ENCODE measurements at places on chromosomes 5 and 9.
A peak's percentile ranks its signal among the peaks of the same experiment; 100 is the strongest.

- DNase-seq, result no peak
Measured at GRCh38 chr9:129579294-129579693, 41.6 kb downstream of the C9orf50 start.

- no peak for DNase-seq
Measured at GRCh38 chr5:157877821-157878220, 18.9 kb upstream of the CLINT1 start.

- DNase-seq, result no peak
Measured at GRCh38 chr9:98854266-98854665, 46.8 kb downstream of the GALNT12 start.

DNA sequence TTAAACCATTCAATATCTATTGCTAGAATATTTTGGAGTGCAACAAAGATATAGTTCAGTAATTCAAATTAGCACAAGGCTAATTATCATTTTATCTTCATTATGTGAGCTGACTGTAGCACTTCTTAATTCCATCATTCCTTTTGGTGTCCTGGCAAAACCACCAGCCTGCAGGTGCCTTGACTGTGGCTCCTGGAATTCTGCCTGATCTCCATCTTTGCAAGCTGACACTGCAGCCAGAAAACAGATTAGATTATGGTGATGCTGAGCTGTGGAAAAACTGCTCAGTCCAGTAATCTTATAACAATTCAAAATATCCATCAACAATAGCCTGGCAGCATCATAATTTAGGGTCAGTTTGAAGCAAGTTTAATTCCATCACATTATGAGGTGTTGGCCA lies 919.5 kb downstream of the DTWD2 start:
- no peak for DNase-seq

- no peak for DNase-seq
Measured at GRCh38 chr5:68002836-68003235, 212.7 kb upstream of the PIK3R1 start.

DNA sequence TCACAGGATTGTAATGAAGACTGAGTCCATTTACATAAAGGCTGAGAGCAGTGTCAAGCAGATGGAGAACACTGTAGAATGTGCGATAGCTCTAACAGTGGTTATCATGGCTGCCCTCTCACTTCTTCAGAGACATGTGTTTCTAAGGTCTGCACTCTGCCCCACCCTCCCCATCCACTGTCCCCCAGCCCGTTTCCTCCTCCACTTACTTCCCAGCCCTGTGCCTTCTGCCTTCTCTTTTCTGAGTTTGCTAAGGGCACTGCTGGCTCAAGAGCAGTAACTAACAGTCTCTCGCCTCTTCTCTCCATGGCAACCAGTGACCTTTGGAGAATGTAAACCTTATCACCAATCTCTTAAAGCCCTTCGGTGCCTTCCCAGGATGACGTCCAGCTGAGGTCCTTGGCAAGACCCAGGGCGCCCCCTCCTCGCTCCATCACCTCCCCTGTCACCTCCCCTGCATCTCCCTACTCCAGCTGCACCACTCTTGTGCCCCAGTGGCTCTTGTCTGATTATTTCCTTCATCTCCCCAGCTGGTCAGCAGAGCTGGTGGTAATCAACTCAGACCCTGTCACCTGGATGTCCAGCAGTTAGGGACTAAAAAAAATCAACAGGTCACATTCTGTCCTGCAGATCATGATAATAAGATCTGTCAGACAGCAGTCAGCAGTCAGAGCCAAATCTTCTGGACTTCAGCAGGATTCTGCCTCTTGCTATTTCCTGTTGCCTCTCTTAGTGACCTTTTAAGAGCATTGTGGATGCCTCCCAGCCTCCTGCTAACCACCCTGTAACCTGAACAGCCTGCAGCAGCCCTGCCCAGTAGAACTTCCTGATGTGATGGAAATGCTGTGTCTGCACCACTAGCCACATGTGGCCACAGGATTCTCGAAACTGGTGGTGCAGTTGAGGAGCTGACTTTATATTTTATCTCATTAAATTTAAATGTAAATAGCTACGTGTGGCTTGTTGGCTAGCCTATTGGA lies 9.0 kb downstream of the FXN start:
- no peak for DNase-seq

- DNase-seq, result no peak
Measured at GRCh38 chr5:150329038-150329437, 26.3 kb upstream of the ARSI start.

GRCh38 chr5:61318376-61318775 lies 13.7 kb upstream of the ZSWIM6 start:
- no peak for DNase-seq

DNA sequence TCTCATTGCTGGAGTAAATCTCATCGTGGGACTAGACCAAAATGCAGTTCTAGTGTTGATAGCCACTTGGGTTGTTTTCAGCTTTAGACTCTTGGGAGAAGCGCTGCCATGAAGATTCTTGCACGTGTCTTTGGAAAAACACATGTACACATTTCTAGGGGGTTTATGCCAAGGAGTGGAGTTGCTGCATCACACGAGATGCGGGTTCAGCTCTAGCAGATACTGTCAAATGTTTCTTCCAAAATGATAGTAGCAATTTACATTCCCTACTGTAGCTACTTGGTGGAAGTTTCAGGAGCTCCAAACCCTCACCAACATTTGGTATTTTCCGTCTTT lies 52.3 kb upstream of the CPLX2 start:
- DNase-seq, result no peak

DNA sequence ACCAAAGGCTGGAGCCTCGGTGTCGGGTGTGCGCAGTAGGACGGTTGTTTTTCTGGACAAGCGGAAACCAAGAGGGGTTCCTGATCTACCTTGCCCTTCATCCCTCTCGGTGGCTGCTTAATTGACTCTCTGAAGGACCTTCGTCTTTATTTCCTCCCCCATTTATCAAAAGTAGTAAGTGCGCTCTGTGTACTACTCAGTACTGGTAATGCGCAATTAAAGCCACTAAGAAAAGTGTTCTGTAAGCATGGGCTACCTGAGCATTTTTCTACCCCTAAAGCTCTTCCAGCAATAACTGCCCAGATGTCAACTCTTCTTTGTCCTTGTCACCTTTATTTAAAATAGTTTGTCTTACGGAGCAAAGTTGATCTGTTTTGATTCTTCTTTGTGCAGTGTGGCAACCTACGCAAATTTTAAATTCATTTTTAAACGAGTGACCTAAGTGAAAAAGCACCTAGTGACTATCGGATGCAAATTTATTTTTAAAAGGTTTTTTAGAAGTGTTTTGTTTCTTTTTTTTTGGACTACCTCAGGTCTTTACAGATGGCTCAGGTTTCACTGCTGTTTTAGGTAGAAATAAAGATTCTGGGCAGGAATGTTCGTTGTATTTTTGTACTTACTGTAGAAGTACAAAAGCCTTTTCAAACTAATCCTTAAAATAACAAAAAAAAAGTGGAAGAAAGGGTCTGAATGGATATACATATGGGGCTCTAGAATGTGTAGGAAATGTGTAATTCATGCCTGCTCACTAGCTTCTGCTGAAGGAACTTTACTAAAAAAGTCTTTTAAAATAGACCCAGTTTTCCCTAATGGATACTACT lies 2.0 kb downstream of the JMY start:
- DNase-seq, result peak; percentile 50

GRCh38 chr5:132063090-132063911 lies 2.8 kb downstream of the IL3 start:
- peak; percentile 5 for DNase-seq

- DNase-seq, result no peak
Measured at GRCh38 chr9:100086097-100086635, 12.6 kb downstream of the ERP44 start.

DNA sequence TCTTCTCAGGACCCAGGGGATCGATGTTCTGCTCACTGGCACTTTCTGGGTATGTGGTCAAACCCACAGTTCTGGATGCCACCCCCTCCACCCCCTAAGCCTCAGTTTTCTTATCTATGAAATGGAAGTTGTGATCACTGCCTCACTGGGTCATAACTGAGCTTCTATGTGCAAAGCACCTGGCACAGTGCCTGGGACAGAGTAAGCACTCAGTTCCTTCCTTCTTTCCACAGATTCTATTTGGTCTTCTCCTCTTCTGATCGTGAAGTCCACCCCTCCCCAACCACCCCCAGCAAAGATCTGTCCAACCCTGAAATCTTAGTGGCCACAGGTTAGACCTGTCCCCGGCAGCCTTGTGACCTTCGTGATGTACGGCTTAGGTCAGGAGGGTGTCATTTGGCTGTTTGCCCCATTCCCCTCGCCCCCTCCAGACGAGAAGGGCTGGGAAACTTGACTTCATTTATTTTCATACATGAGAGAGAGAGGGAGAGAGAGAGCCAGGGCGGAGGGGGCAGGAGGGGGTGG lies 181.4 kb downstream of the FGF18 start:
- no peak for DNase-seq

GRCh38 chr5:3312299-3312698 lies 283.3 kb upstream of the IRX1 start:
- no peak for DNase-seq

DNA sequence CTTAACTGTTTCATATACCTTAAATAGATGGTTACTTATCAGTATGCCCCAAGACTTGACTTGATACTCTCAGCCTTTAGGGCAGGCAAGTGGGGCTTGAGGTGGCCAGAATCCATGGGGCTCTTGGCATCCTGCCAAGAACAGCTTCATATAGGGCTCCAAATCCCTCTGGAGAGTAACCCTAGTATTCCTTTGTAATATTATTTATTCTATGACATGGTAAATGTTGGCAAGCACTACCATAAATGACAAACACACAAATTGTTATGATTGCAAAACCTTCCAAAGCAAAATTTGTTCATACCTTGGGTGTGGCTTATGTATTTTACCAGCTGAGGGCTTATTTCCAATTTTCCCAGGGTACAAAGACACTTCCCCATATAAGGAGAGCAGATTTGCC lies 257.4 kb upstream of the TRPC7 start:
- no peak for DNase-seq

- peak; percentile 92 for DNase-seq
Measured at GRCh38 chr9:129023036-129023907, 4.9 kb downstream of the SH3GLB2 start.

GRCh38 chr9:114339130-114339908 lies 9.7 kb downstream of the ORM2 start:
- no peak for DNase-seq
